Spinal cord (tissue), 10 donors: ENCODE measurements at places on chromosomes 3 and 15. TPM values are rescaled to one million over a fixed set of nuclear protein-coding genes. Genes with fewer than 3 reads are reported as not detected.

- H3K27me3 ChIP-seq = no peaks in the 10 kb centered on the region
- H3K4me1 ChIP-seq = no peaks in the 10 kb centered on the region
- no peak for DNase-seq
- H3K27ac ChIP-seq = no peak overlapping the region
- no peaks in the 10 kb centered on the region for H3K36me3 ChIP-seq
- H3K4me3 ChIP-seq = no peak overlapping the region
These were observed 5.8 kb upstream of the GLCE start for GRCh38 chr15:69154684-69155083.

NANOGP8 gene
- total RNA-seq = 0.61 TPM

GRCh38 chr15:49809894-49810609 is 189.2 kb downstream of the DTWD1 start:
- H3K4me3 ChIP-seq = no peak overlapping the region
- H3K27me3 ChIP-seq = no peaks in the 10 kb centered on the region
- no peak overlapping the region for H3K27ac ChIP-seq
- H3K4me1 ChIP-seq = no peaks in the 10 kb centered on the region

DNA sequence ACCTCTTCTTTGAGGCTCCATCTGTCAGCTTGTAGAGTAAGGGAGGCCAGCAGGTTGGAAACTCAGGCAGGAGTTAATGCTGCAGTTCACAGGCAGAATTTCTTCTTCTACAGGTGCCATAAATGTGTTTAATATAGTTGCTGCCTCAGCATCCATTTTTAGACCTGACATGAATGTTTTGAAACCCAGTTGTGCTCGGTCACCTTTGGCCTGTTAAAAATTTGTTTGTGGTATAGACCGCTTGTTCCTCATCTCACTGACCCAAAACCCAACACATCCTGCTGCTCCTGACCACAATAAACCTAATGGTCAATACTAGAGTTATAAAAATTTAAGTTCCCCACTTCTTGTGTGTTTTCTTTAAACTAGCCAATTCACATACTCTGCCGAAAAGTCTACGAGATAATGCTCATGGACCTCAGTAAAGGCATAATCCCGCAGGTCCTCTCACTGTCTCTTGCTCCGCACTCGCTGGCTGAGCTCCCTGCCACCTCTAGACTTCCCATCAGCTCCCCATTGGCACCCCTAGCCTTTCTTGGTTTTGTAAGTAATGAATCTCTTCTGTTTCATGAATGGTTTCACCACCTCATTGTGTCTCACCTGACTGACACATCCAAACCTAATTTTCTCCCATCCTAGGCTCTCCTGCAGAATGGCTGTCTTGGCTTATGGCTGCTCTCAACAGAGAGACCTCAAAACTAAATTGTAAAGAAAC is 138.5 kb upstream of the STRIT1 start:
- no peaks in the 10 kb centered on the region for H3K36me3 ChIP-seq
- H3K4me3 ChIP-seq = no peak overlapping the region
- no peaks in the 10 kb centered on the region for H3K4me1 ChIP-seq

DNA sequence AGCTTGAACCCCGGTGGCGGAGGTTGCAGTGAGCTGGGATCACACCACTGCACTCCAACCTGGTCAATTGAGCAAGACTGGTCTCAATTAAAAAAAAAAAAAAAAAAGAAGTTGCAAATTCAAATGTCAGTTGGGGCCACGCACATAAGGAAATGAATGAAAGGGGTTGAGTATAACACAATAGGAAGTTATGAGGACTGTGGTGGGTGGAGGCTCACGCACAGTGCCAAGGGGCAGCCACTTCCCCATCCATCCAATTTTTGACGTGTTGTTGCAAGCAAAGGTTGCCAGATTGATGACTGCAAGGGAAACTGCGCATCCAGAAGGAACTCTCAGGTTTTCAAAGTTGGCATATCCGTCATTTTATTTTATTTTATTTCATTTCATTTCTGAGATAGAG is 532.2 kb downstream of the NTRK3 start:
- H3K27ac ChIP-seq = no peak overlapping the region
- H3K36me3 ChIP-seq = no peaks in the 10 kb centered on the region
- no peaks in the 10 kb centered on the region for H3K27me3 ChIP-seq
- H3K4me1 ChIP-seq = peaks cover 17% of the 10 kb centered on the region

GOLGA8H gene
- total RNA-seq = 2.2 TPM

DNA sequence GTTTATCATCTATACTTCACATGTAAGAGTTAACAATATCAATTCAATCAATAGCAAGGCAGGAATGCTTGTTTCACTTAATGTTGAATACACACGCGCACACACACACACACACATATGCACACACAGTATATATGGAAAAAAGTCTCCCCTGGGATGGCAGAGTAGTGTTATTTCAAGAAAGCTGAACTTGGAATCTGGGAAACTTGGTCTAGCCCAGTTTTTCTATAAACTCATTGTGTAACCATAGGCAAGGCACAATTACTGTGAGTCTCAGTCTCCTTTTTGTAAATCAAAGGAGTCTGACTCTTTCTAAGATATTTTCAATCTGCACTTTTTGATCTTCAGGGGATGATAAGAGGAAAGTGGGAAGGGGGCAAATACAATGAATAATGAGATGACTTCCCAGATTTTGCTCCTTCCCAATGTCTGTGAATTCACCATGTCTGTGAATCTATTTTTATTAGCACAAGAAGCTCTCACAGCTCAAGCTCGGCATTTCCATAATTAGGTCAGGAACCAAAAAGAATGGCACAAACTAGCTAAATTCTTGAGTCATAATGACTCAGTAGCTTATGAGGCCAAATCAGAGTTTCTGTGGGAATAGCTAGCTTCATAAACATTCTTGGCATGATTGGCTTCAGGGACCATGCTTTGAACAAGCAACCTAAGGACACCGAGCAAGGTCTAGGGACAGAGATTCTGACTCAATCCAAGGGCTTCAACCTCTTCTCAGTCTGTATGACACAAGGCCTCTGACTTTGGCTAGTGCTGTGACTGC is 227.4 kb upstream of the DCBLD2 start:
- H3K4me3 ChIP-seq = no peak overlapping the region
- H3K27me3 ChIP-seq = no peaks in the 10 kb centered on the region
- no peaks in the 10 kb centered on the region for H3K36me3 ChIP-seq
- no peak for DNase-seq
- H3K27ac ChIP-seq = no peak overlapping the region

C3orf20 gene
- total RNA-seq = 0.20 TPM

TMCO5A gene
- total RNA-seq = not detected

EOMES gene
- 1.3 TPM for total RNA-seq

ANKRD63 gene
- total RNA-seq = 0.28 TPM

NLGN1 gene
- 81.2 TPM for total RNA-seq

DNA sequence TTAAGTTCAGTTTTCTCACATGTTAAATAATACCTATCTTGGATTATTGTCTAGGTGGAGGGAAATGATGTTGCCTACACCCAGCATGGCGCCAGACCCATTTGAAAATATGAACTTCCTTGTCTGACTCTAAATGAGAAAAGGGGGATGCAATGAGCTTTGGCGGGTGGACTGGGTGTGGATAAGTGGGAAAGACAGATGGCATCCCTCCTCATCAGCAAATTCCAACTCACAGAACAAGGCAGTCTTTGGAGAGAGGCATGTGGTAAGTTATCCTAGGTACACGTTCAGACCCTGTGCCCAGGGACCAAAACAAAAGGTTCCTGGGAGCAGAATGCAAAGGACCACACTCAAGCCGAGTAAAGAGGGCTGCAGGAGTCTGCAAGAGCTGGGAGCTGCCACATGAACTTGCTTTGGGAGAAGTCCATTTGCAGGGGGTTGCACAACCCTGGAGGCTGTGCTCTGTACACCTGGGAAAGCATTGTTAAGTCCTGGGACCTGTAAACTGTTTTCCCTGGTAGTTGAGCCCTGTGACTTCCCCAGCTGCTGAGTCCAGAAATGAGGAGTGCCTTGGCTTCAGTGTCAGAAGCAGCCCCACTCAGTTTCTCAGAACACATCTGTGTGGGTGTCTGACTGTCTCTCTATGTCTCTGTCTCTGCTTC is 102.3 kb upstream of the TPM1 start:
- peak overlapping the region; percentile 71 for H3K27ac ChIP-seq
- H3K36me3 ChIP-seq = no peaks in the 10 kb centered on the region
- H3K4me1 ChIP-seq = peaks cover 14% of the 10 kb centered on the region
- no peak for DNase-seq
- H3K4me3 ChIP-seq = no peak overlapping the region

DNA sequence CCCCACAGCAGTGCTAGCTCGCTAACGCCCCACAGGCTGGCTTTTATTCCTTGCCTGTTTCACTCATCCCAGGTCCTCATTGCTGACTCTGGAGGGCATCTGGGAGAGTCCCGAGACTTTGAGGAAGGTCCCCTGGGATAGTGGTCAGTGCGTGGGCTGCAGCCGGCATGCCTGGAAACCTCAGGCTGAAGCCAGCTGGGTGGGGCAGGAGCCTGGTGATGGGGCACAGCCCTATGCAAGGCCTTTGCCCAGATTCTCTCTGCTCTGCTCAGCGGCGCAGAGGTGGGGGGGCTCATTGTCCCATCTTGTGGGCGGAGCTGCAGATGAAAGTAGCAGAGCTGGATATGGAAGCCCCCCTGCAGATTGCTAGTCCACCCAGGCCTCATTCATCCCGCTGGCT is 55.7 kb upstream of the SMAD6 start:
- no peak for DNase-seq
- H3K36me3 ChIP-seq = no peaks in the 10 kb centered on the region
- no peaks in the 10 kb centered on the region for H3K27me3 ChIP-seq
- peaks cover 35% of the 10 kb centered on the region for H3K4me1 ChIP-seq

- H3K4me3 ChIP-seq = no peak overlapping the region
- H3K27me3 ChIP-seq = no peaks in the 10 kb centered on the region
- H3K27ac ChIP-seq = no peak overlapping the region
- H3K4me1 ChIP-seq = no peaks in the 10 kb centered on the region
These were observed 51.7 kb downstream of the OTOL1 start for GRCh38 chr3:161548301-161548700.

DNA sequence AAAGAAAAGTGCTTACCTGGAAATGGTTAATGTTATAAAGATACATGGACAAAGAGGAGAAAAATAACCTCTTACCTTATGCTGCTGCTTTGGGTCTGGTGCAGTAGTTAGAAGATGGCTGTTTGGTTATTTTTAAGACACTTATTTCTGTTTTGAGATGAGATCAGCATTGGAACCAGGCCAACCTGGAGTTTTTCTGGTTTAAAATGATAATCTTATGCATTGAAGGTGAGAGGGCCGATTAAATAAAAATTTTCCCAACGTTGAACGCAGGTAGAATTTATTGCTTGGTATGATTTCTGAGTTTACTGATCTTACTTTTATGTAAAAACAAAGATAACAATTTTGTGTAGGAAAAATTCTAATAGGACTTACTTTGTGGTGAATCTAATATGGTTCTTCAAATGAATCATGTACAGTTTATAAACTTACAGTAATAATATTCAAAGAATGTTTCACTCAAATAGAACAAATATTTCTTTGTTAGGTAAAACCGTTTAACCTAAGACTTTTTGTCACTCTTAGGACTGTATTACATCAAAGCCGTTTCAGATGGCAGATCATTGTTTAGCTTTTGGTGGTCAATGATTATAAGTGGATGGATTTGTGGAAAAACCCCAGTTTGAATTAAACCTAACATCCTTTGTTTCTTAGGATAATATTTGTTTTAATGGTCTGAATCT is 14.9 kb downstream of the UBE2E2 start:
- no peak overlapping the region for H3K4me3 ChIP-seq
- no peaks in the 10 kb centered on the region for H3K27me3 ChIP-seq
- no peaks in the 10 kb centered on the region for H3K36me3 ChIP-seq
- no peaks in the 10 kb centered on the region for H3K4me1 ChIP-seq
- DNase-seq = no peak

- no peak for DNase-seq
- no peaks in the 10 kb centered on the region for H3K36me3 ChIP-seq
- peaks cover 3% of the 10 kb centered on the region for H3K4me1 ChIP-seq
- H3K4me3 ChIP-seq = no peak overlapping the region
- H3K27me3 ChIP-seq = no peaks in the 10 kb centered on the region
- no peak overlapping the region for H3K27ac ChIP-seq
These were observed 142.6 kb upstream of the THBS1 start for GRCh38 chr15:39438260-39438659.

DNA sequence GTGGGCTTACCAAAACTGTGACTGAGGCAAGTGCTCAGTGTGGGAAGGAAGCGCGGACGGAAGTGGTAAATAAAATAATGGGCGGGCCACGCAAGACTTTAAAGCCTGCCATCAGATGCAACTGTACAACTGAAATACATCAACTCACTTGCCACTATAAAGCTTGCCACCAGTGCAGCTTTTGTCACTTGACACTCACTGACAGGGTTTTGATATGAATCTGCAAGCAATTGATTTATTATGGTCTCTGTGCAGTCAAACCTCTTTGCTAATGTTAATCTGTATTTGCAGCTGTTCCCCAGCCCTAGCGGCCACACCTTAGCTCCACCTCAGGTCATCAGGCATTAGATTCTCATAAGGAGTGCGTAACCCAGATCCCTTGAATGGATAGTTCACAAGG is 2.3 kb upstream of the GFM1 start:
- no peak for DNase-seq
- no peaks in the 10 kb centered on the region for H3K36me3 ChIP-seq
- H3K4me1 ChIP-seq = no peaks in the 10 kb centered on the region
- no peaks in the 10 kb centered on the region for H3K27me3 ChIP-seq

DIPK2A gene
- 32.7 TPM for total RNA-seq

- H3K36me3 ChIP-seq = peaks cover 31% of the 10 kb centered on the region
- H3K27me3 ChIP-seq = no peaks in the 10 kb centered on the region
- H3K4me1 ChIP-seq = peaks cover 4% of the 10 kb centered on the region
- DNase-seq = no peak
- H3K27ac ChIP-seq = no peak overlapping the region
These were observed 13.6 kb downstream of the TF start for GRCh38 chr3:133759740-133760305.

GRCh38 chr3:140088513-140088912 is 153.5 kb downstream of the CLSTN2 start:
- no peaks in the 10 kb centered on the region for H3K27me3 ChIP-seq
- H3K4me1 ChIP-seq = no peaks in the 10 kb centered on the region
- H3K4me3 ChIP-seq = no peak overlapping the region

DNA sequence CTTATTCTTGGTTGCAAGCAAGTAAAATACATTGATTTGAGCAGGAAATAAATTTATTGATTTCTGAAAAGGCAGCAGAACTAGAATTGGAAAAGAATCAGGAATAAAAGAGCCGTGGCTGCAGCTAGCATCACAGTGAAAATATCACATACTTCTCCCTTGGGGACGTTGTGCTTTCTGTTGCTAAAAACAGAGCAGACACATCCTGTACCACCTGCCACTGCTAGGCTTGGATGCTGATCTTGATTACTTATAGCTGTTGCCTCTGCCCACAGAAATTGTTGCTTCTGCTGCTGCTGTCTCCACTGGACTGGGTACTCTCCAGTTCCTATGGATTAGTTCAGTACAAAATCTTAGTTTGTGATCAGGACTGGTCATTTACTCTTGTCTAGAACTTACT is 283.8 kb downstream of the C3orf38 start:
- H3K4me1 ChIP-seq = no peaks in the 10 kb centered on the region
- H3K27ac ChIP-seq = no peak overlapping the region
- no peak for DNase-seq
- no peaks in the 10 kb centered on the region for H3K27me3 ChIP-seq
- no peaks in the 10 kb centered on the region for H3K36me3 ChIP-seq

TRA2B gene
- 151 TPM for total RNA-seq

GOLGA6L7 gene
- not detected for total RNA-seq

DNASE1L3 gene
- 3.7 TPM for total RNA-seq

GRCh38 chr15:25433118-25433865 is 5.5 kb downstream of the UBE3A start:
- no peak overlapping the region for H3K4me3 ChIP-seq
- H3K27me3 ChIP-seq = no peaks in the 10 kb centered on the region
- no peak for DNase-seq
- H3K4me1 ChIP-seq = peaks cover 2% of the 10 kb centered on the region
- H3K36me3 ChIP-seq = no peaks in the 10 kb centered on the region
